Activated CD4-positive, alpha-beta T cell treated with anti-CD3 and anti-CD28 coated beads for 1 hour (primary cell): ENCODE measurements at places on chromosomes 13 and 19.

DNA sequence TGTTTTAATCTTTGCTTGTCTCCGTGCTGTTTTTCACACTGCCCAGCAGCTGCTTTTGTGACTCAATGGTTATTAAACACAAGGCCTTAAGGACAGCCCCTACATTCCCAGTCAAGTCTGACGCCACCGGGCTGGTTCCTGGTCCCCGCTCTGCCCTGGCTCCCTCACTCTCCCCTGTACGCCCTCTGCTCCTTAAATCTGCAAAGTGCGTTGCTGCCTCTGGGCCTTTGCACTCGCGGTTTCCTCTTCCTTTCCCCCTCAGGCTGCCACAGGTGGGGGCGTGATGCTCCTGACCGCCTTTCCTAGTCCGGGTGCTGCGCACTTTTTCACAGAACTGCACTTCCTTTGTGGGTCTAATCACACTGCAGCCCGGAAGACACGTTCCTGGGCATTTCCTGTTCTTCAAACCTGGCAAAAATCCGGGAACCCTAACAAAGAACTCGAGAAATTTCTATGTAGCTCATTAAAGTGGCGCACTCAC is 25.6 kb downstream of the NOSIP start:
- DNase-seq: no peak

DNA sequence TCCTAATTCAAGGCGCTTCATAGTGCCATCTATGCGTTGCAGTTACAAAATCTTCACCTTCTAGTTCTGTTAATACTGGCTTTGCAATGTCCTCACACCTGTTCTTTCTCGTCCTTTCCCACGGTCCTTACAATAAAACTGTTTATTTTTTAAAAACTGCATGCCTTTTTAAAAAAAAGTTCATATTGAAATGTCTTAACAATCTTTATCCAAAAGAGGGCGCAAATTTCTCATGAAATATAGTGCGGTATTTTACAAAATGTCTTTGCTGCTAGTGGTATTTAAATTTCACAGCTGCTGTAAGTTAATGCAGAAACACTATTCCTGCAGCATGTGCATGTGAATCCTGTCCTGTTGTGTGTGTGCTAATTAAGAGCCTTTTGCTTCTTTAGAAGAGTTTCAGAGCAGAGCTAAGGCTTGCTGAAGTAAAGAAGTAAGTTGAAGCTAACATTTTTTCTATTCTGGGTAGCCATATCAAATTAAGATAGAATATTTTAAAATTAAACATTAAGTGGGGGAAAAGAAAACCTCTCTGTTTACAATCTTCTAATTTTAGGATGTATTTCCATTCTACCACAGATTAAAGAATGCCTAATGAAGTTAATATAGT is 15.8 kb upstream of the CLDN10 start:
- DNase-seq: no peak

GRCh38 chr19:8609279-8610040 is 1.1 kb downstream of the ADAMTS10 start:
- no peak for DNase-seq

GRCh38 chr19:51799034-51799773 is 4.2 kb downstream of the FPR3 start:
- no peak for DNase-seq

DNA sequence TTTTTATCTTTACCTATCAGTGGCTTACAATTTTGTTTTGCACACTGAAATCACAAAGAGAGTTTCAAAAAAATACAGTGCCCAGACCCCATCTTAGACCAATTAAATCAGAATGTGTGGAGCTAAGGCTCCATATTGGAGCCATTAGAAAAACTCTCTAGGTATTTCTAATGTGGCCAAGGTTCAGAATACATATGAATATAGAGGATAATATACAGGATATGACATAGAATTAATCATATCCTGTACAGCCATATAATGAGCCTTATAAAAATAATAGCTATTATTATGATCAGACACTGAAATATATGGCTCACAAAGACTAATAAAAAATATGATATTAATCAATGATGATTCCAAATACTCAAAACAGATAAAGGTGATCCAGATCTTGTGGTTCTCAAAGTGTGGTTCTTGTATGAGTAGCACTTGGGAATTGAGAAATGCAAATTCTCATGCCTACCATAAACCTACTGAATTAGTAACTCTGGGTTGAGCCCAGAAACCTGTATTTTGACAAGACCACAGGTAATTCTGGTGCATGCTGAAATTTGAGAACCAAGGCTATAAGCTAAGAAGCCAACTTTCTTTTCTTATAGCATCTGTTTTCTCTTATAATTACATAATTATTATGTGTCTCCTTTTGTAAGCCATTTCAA is 408.0 kb downstream of the DIAPH3 start:
- DNase-seq: no peak

DNA sequence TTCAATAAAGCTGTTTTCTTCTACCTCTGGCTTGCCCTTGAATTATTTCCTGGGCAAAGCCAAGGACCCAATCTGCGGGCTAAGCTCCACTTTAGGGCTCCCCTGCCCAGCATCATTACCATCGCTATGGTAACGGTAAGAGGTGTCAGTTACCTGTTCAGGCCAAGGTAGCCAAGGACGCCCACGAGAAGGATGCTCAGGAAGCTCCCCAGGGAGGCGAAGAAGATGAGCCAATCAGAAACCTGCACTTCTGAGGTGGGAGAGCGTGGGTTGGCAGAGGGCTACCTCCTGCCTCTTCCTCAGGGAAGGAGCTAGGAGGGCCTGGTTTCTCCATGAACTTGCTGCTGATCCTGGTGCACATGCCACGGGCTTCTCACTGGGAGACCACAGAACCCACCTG is 24.7 kb downstream of the IL12RB1 start:
- DNase-seq: no peak

DNA sequence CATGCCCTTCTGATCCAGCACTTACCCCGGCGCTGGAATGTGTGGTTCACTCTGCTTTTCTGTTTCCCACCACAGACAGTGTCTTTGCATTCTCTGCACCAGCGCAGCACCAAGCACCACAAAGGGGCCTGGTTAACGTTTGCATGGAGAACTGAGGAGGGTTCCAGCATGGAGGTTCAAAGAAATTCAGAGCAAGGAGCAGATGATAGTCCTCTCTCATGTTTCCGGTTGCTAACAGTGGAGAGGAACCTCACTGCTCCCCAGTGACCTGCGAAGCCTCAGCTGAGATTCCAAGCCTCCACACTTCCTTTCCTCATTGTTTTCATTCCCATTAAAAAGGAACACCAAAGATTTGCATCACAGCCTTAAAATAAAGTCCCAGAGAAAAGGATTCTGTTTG is 99.7 kb downstream of the STARD13 start:
- DNase-seq: no peak
